ENCODE measurements at places on chromosomes 7 and 10.

GRCh38 chr10:60258429-60258797 lies 131.3 kb downstream of the ANK3 start:
- DNase-seq: no peak

DNA sequence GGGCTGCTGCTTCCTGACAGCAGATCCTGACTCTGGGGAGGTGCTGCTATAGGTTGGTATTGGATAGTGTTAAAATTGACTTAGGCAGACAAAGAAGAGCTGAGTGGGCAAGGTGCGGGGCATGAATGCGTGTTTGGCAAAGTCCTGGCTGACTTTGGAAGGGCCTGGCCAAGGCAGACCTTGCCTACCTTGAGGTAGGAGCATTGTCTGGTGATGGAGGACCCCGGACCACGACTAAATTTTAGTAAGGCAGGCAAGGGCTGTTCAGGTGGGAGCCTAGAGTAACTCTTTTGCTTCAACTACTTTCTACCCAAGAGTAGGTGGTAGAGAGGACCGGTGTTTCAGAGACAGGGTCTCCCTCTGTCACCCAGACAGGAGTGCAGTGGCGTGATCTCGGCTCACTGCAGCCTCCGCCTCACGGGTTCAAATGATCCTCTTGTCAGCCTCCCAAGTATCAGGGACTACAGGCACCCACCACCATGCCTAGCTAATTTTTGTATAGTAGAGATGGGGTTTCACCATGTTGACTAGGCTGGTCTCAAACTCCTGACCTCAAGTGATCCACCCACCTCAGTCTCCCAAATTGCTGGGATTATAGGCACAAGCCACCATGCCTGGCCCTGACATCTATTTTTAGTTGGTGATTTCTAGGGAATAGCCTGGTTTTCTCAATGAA lies 12.2 kb upstream of the LAT2 start:
- no peak for DNase-seq

- DNase-seq: no peak
Measured at GRCh38 chr7:141290973-141291372, 217.1 kb downstream of the TMEM178B start.

- DNase-seq: no peak
Measured at GRCh38 chr10:110502072-110502845, 4.6 kb downstream of the DUSP5 start.

DNA sequence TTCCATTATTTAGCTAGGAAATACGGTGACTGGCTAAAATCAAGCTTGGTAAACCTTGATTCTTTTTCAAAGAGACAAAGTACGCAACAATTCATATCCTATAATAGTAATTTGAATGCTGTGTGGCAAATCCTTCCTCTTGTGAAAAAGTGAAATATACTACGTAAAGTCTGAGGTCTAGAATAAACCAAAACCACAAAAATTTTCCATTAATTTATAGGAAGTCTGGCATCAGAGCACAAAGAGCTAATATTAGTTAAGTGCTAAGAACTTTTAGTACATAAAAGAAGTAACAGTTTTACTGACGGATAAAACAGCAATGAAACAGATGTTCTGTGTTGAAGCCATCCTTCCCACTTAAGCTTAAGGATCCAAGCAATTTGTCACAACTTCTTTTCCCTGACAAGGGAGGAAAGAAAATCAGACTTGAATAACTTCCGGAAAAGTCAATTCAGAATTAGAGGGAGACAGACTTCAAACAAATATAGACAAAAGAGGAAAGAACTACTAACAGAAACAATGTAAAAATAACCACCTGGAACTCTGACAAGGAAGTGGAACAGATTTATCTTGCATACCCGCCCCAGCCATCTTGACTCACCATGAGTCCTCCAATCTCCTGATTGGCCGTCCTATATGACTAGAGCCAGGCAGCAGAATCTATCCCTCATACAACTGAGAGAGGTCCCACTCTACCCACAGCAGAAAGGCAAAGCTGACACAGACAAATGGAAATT lies 34.6 kb downstream of the RHEB start:
- DNase-seq: no peak

GRCh38 chr10:11454160-11454559 lies 157.3 kb downstream of the USP6NL start:
- no peak for DNase-seq

GRCh38 chr7:66055321-66055956 lies 20.2 kb upstream of the ASL start:
- DNase-seq: no peak

DNA sequence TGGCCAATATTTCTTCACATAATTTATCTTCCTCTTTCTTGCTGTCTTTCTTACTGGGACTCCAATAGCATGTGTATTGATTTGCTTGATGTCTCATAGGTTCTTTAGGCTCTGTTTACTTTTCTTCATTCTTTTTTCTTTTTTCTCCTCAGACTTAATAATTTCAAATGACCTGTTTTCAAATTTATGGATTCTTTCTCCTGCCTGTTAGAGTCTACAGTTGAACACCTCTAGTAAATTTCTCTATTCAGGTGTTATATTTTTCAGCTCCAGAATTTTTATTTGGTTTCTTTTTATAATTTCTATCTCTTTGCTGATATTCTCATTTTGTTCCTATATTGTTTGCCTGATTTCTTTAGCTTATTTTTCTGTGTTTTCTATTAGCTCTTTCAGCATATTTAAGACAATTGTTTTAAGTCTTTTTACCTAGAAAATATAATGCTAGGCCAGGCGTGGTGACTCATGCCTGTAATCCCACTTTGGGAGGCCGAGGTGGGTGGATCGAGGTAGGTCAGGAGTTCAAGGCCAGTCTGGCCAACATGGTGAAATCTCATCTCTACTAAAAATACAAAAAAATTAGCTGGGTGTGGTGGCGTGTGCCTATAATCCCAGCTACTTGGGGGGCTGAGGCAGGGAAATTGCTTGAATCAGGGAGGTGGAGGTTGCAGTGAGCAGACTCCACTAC lies 61.9 kb upstream of the TNS3 start:
- DNase-seq: no peak

- DNase-seq: no peak
Measured at GRCh38 chr10:124879136-124879535, 62.8 kb upstream of the ZRANB1 start.

DNA sequence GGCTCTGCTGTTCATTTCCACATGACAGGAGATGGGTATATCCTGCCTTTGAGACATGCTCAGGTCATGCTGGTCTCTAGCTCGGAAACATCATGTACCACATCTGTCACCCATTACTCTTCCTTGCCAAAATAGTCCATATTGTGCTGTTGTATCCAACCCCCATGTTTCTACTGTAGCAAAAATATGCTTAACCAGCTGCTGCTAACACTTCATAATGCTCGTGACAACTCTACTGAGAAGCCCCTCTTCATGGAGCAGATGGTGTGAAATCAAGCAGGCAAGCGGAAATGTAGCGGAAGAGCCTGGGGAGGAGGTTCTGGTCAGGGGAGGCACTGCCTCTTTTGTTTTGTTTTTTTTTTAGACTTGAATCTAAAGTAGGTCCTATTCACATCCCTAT lies 82.9 kb downstream of the NPY start:
- DNase-seq: no peak

DNA sequence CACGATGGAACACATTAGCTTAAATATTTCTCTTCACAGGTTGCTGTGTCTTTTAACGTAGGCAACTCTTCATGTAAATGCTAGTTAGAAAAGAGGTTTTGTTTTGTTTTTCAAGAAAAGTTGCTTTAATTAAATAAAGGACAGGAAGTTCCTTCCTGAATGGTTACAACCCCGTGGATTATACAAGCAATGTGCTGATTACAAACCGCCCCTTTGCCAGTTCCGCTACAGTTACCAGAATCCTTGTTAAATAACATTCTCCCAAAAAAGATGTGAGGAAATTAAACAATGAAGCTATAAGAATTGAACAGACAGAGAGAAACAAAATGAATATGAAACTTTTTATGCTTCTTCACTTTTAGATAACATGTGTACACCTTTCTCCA lies 75.1 kb downstream of the LYZL2 start:
- DNase-seq: no peak

DNA sequence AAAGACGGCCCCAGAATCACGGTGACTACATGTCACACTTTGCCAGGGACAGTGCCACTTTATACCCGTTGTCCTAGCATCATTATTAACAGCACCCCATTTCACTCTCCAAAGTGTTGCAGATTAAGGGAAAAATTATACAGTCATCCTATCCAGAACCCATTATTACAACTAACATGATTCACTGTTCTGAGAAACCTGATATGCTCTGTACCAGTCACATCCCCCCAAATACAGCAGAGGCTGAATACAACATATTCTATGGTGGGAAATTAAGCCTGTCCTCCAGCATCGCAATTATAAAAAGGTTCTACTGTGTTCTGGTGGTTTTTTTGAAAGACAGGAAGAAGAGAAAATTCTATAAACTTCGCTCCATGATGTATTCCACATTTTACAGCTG lies 162.1 kb downstream of the JAZF1 start:
- no peak for DNase-seq

GRCh38 chr7:129295015-129295423 lies 70.2 kb downstream of the AHCYL2 start:
- DNase-seq: no peak

DNA sequence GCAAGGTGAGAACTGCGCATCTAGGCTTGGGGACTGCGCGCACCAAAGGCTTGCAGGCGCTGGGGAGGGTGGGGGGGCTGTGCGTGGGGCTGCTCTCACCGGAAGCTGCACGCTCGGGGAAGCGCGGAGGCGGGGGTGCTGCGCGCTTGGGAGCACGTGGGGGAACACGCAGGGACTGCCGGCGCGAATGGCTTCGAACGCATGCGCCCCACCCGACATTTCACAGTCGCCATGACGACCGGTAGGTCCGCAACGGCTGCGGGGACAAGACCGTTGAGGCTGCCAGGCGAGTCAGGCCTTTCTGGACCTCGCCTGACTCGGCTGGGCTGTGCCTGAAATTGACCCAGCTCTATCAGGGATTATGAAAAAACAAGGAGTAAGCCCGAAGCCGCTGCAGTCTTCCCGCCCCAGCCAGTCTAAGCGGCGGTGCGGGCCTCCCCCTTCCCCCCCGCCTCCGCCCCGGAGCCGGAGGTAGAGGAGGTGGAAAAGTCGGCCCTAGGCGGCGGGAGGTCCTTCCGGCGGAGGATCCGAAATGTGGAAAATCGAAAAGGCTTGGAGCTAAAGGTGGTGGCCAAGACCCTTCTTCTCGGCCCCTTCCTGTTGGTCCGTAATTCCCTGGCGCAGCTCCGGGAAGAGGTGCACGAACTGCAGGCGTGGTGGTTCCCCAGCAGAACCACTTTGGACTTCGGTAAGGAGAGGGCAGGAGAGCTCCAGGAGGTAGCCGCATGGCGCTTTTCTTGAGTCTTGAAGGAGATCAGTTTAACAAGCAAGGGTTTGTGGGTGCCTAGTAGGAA lies 34.9 kb upstream of the STEAP1 start:
- no peak for DNase-seq

GRCh38 chr10:91907914-91908336 lies 1.4 kb downstream of the FGFBP3 start:
- no peak for DNase-seq

- DNase-seq: no peak
Measured at GRCh38 chr7:120441850-120442249, 168.9 kb downstream of the KCND2 start.

DNA sequence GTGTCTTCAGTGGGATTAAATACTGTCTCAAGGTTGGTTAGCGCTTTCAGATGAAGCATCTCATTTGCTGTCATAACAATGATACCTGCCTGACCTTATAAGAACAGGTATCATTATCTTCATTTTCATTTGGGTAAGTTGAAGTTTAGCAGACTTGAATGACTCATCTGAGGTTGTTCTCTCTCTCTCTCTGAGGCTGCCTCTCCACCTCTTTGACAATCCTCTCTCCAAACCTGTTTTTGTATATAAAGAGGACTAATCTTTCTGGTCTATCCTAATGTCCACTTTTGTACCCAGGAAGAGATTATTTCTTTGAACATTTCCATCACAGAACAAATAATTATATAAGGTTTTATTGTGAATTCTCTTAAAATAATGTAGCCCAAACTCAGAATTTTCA lies 291.4 kb downstream of the KLF6 start:
- no peak for DNase-seq

DNA sequence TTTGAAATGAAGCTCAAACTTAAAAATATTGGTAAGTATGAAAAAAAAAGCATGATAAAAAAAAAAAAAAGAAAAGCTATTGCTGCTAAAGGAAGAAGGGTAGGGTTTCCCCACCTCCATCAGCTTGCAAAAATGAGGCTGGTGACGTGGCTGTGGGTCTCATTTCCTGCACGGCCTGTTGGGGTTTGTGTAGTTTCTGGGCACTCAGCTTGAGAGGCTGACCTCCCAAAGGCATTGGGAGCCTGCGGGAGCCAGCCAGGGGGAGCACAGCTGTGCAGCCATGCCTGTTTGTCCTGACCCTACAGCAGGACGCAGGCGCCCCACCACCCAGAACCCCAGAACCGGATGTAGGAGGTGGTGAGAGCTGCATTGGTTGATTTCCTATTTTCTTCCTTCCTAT lies 48.8 kb upstream of the CARD11 start:
- peak; percentile 43 for DNase-seq

GRCh38 chr10:131963811-131964210 lies 17.9 kb downstream of the BNIP3 start:
- DNase-seq: no peak

DNA sequence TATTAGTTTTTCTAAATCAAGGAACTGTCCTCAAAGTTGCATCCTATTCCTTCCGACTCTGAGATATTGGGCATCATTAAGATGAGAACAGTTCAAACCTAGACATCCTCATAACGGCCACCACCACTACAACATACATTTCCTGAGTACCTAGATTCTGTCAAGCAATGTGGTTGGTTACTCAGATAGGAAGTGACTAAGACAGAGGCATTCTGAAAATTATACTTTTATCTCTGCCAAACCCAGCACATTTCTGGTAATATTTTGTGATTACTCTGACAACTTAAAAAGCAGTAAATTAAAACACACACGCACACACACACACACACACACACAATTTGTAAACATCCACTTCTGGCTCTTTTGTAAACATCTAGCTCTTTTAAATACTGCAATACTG lies 291.2 kb upstream of the MEOX2 start:
- DNase-seq: no peak

- DNase-seq: no peak
Measured at GRCh38 chr10:130493021-130493420, 356.8 kb downstream of the GLRX3 start.

DNA sequence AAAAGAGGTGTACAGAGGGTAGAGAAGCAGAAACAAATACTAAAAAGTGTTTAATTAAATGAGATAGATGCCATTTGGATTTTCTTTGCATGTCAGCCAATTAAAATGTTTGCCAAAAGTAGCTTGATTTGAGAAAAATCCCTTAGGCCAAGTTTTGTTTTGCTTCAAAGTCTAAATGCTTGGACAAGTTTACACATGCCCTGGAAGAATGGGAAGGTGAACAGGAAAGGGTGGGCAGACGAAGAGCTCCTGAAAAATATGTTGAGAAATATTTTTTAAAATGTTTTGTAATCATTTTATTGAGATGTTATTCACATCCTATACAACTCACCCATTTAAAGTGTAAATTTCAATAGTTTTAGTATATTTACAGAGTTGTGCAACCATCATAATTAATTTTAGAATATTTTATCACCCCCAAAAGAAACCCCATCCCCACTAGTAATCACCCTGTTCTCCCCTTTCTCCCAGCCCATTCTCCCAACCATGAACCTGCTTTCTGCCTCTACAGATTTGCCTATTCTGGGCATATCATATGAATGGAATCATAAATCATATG lies 98.5 kb upstream of the ANK3 start:
- DNase-seq: no peak
